ENCODE measurements at places on chromosomes 4 and X.
A peak's percentile ranks its signal among the peaks of the same experiment; 100 is the strongest.

DNA sequence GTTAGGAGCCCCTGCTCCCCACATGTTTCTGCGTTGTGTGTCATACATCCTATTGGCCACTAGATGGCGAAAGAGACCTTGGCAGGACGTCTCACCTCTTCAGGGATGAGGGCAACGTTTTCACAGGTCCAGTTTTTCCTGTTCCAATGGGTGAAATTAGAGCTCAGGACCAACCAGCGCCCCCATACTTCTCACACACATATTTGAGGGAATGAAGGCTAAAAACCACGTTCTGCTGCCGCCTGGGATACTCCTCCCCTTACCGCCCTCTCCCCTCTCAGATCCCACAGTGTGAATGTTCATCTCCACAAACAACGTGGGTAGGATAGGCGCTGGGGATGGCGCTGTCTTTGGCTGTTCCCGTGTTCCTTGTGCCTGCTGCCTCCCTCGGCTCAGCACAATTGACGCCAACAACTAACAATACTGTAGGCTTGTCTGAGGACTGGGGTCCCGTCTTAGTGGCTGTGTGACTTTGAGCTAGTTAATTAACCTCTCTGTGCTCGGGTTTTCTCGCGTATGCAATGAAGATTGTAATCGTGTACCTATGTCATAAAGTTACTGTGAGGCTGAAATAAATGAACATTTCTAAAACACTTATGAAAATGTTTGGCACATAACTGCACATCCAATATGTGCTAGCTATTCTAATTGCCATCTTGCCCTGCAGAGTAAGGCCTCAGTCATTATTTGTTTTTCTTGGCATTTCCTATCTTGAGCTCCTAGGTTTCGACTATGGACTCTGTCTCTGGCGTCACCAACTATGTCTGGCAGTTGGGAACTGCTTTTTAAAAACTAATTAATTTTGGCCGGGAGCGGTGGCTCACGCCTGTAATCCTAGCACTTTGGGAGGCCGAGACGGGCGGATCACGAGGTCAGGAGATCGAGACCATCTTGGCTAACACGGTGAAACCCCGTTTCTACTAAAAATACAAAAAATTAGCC, 181.3 kb upstream of the STK26 start:
- peak; percentile 53 for DNase-seq

DNA sequence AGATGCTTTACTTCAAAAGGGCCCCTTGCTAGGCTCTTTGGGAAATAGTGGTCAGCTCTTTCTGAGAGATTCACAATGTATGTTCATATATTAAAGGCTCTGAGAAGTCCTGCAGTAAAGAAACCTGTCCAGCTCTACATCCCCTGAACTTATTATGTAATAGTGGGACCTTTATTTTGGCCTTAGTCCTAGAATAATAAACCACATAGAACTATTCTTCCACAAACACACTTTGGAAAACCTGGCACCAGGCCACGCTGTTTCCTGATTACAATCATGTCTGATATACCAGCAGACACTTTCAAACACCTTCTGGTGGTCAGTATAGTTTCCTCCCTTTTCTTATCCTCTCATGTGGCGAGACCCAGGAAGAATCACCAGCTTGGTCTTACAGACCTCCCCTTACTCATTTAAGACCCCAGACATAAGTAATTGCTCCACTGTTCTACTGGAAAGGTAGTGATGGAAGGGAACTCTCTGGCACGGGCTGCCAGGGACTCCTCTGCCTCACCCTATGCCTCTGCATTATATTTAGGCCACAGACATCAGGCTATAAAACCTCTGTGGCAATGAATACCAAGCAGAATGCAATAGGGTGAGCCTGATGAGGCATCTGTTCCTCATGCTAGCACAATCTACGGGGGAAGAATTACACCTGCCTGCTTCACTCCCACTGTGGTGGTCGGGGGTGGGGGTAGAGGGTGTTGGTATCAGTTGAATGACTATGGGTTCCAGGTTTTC, 5.7 kb upstream of the PPEF1 start:
- no peak for DNase-seq

GRCh38 chr4:155107059-155107458, 101.4 kb upstream of the NPY2R start:
- DNase-seq: no peak

DNA sequence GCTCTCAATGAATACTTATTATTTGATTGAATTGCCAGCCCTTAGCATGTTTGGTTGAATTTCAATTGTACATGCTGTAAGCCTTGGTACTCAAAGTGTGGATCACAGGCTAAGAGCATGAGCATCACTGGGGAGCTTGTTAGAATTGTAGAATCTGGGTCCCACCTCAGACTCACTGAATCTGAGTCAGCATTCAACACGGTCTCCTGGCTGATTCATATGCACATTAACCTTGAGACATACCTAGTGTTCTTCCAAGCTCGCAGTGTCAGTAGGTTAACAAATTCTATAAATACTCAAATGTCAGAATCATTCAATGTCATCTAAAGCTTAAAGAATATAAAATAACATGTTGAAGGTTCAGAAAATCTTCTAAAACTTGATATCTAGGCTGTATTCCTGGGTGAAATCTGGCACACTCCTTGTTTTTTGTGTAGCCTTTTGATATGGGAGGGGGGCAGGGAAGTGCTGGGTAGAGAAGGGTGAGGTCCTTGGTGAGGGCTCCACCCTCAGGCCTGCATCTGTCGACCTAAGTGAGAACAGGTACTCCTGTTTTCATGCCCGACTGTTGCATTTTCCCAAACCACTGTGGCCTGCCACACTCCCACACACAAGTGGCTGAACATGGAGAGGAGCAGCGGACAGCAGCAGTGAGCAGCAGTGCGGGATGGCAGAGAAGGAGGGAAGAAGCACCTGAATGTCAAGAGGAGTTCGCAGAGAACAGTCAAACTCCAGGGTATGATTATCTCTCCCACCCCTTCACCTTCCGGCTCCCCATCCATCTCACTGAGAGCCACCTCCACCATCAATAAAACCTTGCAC, 529.6 kb upstream of the IGFBP7 start:
- no peak for DNase-seq

DNA sequence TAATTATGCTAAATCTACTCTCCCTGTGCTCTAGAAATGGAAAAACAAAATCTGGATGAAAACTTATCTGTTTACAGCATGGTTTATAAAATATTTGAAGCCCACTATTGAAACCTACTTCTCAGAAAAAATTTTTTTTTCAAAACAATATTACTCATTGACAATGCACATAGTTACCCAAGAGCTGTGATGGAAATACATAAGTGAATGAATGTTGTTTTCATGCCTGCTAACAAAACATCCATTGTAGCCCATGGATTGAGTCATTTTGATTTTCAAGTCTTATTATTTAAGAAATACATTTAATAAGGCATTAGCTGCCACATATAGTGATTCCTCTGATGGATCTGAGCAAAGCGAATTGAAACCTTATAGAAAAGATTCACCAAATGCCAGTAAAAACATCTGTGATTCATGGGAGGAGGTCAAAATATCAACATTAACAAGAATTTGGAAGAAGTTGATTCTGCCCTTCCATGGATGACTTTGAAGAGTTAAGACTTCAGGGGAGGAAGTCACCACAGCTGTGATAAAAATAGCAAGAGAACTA, 144.7 kb upstream of the HHIP start:
- DNase-seq: no peak

- DNase-seq: peak; percentile 6
These were observed 220.1 kb downstream of the DLG3 start for GRCh38 chrX:70664726-70665125.

- DNase-seq: no peak
These were observed 10.0 kb upstream of the RHOXF2B start for GRCh38 chrX:120087289-120088017.

DNA sequence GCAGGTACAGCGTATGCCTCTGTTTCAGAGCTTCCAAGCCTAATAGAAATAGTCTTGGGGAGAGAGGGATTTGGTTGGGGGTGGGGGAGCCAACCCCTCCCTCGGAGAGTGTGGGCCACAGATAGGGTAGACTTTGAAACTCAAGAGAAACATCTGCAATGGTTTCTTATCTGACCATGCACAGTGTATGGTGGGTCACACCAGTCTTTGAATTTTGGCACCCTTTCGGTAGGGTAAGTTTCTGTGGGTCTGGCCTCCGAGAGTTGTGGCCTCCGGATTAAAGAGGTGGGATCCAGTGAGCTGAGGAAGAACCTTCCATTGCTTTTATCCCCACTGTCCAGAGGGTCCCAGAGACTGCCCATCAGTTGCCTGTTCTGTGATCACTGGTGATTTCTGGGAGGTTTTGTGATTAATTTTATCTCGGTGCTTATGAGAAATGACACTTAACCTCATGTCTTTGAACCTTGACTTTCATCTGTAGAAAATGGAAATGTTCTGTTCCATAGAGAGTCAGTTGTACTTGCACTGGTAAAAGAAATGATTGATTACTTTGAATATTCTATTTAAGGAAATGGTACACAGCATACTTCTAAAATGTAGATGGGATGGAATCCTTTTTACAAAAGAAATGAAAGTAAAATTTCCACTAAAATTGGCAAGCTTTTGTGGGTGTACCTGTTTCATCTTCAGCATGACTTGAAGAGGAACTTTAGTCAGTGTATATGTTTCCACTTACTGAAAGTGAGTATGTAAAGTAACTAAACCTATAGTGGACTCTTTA, 62.7 kb downstream of the TMEM131L start:
- no peak for DNase-seq

DNA sequence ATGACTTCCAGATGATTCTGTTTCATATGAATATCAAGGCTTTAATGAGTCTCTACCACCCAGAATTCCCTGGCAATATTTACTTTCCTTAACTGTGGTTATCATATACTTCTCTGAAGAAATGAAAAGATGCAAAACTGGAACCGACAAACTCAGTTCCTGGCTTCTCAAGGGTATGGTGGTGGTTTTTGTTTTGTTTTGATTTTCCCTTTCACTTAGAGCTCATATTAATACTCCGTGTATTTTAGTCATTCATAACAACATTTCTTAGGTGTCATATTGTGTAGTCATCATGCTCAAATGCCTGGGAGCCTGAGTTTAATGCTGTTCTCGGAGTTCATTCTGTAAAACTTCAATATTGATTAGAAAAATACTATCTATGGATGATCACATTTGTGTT, 665 bp downstream of the TRPC5OS start:
- no peak for DNase-seq

- peak; percentile 33 for DNase-seq
These were observed 21.6 kb downstream of the C4orf50 start for GRCh38 chr4:5996641-5997040.

GRCh38 chr4:110190249-110190648, 8.2 kb downstream of the ELOVL6 start:
- DNase-seq: no peak

- no peak for DNase-seq
These were observed 14.1 kb downstream of the SRPX start for GRCh38 chrX:38206542-38206941.

GRCh38 chr4:52824270-52824602, 37.9 kb upstream of the RASL11B start:
- DNase-seq: no peak

- peak; percentile 22 for DNase-seq
These were observed 108.3 kb upstream of the RPS6KA3 start for GRCh38 chrX:20374900-20375438.

GRCh38 chr4:165828928-165829327, 44.1 kb upstream of the TLL1 start:
- no peak for DNase-seq

- no peak for DNase-seq
These were observed 106.3 kb downstream of the TRAPPC11 start for GRCh38 chr4:183765251-183765911.

DNA sequence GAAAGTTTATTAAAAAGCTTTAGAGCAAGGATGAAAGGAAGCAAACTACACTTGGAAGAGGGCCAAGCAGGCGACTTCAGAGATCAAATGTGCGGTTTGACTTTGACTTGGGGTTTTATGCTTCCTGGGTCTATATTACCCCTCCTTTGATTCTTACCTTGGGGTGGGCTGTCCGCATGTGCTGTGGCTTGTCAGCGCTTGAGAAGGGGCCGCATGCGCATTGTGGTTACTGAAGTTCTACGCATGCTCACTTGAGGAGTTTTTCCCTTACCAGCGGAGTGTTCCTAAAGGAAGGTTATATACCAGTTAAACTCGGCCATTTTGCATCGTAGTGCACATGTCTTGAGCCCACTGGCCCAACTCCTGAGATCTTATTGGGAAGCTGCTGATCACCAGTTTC, 9.9 kb downstream of the ZNF157 start:
- DNase-seq: no peak

DNA sequence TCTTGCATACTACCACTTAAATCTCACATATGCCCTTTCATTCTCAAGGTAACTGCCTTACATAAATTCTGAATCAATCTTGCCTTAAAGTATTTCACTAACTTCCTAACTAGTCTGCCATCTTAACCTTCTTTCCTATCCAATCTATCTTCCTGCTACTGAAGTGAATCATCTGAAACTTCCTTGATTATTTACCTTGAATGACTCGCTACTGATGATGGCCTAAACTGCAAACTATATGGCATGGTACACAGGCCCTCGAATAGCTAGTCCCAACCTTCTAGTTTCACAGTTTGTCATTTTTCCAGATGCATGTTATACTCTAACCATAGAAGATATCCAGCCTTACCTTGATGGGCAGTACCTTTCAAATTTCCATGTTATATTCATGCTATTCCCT, 19.9 kb downstream of the PHKA1 start:
- no peak for DNase-seq

DNA sequence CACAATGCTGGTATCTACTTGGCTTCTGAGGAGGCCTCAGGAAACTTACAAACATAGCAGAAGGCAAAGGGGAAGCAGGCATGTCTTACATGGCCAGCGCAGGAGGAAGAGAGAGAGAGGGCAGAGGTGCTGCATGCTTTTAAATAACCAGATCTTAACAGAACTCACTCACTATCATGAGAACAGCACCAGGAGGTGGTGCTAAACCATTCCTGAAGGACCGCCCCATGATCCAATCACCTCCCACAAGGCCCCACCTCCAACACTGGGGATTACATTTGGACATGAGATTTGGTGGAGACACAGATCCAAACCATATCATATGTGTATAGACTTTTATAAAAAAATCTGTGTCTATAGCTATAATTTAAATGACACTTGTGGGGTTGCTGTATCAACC, 48.6 kb upstream of the ERVMER34-1 start:
- no peak for DNase-seq

- no peak for DNase-seq
These were observed 149.1 kb upstream of the PCDH10 start for GRCh38 chr4:133000012-133000411.

Measured in DMS153 (cell line).